ENCODE measurements at places on chromosomes 6 and 20. TPM values are rescaled to one million over a fixed set of nuclear protein-coding genes. Genes with fewer than 3 reads are reported as not detected.

The LRFN2 gene
- total RNA-seq = not detected

DNA sequence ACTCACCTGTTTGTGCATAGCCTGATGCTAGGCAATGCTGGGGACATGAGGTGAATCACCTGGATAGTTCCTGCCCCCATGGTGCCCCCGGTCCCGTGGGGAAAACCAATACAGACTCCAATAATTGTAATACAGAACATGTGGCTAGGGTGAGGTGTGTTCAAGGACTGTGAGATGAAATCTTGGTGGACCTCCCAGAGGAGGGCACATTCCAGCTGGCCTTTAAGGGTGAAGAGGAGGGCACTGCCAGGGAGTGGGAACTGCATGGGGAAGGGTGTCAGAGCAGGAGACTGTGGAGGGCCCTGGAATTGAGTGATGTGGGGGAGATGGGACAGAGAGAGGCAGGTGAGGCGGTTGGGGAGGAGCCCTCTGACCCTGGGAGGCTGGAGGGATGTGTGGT is 2.5 kb downstream of the COX4I2 start:
- no peak for DNase-seq

The OOEP gene
- total RNA-seq = not detected

DNA sequence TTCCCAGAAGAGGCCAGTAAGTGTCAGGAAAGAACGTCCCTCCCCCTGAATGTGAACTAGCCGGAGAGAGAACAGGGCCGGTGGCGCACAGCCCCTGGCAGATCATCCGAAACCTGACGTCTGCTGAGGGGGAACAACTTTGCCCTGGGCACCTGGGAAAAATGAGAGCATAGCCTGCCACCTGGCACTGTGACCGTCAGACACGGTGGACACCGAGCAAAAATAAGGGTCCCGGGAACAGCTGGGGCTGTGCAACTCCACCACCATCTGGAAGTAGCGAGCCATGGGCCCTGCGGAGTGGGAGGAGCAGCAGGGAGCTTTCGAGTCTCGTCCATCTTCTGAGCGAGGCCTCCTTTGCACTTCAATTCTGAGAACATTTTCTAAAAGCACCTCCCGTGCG is 110.8 kb downstream of the EDN3 start:
- DNase-seq = no peak

The UST gene
- 4.9 TPM for total RNA-seq

The CFAP61 gene
- not detected for total RNA-seq

DNA sequence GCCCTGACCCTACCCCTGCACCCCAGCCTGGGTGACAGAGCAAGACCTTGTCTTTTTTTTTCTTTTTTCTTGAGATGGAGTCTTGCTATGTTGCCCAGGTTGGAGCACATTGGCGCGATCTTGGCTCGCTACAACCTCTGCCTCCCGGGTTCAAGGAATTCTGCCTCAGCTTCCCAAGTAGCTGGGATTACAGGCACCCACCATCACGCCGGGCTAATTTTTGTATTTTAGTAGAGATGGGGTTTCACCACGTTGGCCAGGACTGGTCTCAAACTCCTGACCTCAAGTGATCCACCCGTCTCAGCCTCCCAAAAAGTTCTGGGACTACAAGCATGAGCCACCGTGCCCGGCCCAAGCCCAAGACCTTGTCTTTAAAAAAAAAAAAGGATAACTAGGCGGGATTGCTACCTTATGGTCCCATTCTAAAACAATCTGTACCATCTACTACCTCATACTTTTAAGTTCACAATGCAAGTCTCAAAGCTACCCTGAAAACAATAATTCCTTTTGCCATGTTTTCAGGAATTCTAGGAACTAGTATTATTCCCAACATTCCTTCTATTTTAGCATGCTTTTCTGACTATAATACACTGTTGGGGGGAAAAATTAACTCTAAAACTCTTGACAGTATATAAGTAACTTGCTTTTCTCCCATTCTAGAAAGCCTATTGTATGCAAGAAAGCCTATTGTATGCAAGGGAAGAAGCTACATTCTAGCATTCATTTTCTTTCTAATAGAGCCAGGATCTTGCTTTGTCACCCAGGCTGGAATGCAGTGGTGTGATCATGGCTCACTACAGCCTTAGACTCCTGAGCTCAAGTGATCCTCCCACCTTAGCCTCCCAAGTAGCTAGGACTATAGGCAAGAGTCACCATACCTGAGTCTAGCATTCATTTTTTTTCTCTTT is 6.6 kb downstream of the TUBB start:
- DNase-seq = no peak

DNA sequence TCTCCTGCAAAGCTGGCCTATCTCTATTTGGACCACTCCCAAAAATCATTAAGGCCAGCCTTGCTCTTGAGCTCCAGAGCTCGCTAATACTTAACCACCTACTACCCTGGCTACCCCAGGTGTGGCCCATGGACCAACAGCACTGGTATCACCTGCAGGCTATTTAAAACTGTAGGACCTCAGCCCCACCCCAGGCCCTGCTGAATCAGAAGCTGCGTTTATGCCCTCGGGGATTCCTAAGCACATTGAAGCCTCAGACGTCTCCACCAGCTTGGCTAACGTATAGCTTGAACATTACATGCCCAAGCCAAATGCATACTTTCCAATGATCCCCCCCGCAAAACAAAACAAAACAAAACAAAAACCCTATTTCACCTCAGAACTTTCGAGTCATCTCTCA is 19.7 kb upstream of the SPAG4 start:
- no peak for DNase-seq

DNA sequence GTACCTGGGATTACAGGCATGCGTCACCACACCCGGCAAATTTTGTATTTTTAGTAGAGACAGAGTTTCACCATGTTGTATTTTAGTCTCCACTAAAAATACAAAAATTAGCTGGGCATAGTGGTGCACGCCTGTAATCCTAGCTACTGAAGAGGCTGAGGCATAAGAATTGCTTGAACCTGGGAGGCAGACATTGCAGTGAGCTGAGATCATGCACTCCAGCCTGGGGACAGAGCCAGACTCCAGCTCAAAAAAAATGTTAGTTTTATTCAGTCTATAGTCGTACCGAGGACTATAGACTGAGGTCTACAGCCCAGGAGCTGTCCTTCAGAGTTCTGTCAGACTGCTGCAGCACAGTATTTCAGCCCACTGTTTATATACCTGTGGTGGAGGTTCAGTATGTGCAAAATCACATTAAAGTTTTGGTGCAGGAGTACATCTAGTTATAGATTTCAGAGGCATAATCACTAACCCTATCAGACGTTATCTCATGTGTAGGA is 3.6 kb upstream of the CASP8AP2 start:
- no peak for DNase-seq
